ENCODE measurements at places on chromosomes 7 and 10. TPM values are rescaled to one million over a fixed set of nuclear protein-coding genes. Genes with fewer than 3 reads are reported as not detected.

DGKI gene
- total RNA-seq: 0.66 TPM

PSD gene
- 122 TPM for total RNA-seq

SEMA4G gene
- total RNA-seq: 0.66 TPM

BLNK gene
- 0.97 TPM for total RNA-seq

AS3MT gene
- total RNA-seq: 8.3 TPM

GPR15LG gene
- total RNA-seq: not detected

SLC39A12 gene
- not detected for total RNA-seq

GHRHR gene
- total RNA-seq: not detected

- DNase-seq: no peak
Measured at GRCh38 chr7:129828989-129829736, 123.6 kb downstream of the UBE2H start.

GRCh38 chr10:31136930-31137885 lies 105.5 kb upstream of the ZNF438 start:
- DNase-seq: peak; percentile 26

DNA sequence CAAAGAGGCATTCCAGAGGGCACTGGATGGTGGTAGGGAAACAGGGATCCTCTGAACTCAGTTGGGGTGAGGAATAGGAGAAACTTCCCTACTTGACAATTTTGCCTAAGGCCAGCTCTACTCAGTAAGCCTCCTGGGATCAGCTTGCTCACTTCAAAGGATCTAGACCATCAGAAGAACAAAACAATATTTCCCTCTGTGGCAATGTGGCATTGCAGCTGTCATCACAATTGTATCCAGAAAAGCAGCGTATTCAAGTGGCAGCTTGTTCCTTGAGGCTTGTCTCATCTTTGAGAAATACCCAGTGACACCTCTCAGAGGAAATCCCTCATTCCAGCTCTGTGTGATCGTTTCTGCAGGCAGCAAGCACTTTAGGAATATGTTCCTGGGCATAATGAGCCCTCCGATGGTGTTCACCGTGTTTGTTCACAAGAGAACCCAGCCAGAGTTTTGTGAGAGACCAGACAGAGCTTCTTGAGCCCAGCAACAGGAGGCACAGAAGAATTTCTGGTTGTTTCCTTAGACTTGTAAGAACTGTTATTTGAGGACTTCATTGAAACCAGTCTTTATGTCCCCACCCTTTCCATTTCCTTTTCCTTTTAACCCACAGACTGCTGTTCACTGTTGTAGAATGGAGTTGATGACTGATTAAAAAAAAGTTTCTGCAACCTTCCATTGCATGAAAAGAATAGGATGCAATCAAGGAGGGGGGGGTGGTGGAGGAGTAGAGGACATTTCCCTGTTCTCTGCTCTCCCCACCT lies 747.3 kb downstream of the LRMDA start:
- DNase-seq: peak; percentile 62

GRCh38 chr10:58209669-58210068 lies 58.0 kb downstream of the IPMK start:
- DNase-seq: no peak

DNA sequence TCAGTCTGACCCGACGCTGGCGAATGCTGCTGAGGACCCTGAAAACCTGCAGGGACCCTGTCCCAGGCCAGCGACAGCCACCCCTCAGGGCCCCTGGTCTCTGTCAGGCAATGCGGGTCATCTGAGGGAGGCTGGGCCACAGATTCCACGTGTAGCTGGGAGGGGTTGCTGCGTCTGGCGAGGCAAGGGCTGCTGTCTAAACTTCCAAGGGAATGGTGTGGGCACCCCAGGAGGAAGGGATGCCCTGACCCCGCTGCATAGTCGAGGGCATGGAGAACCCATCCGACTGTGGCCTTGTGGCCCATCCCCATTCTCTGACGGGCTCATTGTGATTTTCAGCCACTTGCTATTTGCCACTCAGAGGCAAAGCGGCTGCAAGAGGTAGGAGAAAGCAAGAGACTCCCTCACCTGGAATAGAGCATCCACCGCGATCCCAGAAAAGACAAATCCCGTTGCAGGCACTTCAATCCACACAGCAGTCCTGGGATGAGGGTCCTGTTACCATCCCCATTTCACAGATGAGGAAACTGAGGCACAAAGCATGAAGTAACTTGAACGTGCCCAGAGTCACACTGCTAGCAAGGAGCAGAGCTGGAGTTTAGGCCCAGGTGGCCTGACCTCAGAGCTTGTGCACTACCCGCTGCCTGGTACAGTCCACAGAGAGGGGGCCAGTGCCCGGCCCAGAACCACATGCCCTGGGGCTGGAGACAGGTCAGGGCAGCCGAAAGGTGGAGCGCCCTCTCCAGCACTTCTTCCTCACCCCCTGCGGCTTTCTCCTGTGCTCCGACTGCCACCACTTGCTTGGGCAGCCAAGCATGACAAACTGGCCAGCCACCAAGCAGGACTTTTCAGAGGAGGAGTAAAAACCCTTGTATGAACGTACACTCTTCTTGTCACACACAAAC lies 163.8 kb upstream of the KLF14 start:
- no peak for DNase-seq

DNA sequence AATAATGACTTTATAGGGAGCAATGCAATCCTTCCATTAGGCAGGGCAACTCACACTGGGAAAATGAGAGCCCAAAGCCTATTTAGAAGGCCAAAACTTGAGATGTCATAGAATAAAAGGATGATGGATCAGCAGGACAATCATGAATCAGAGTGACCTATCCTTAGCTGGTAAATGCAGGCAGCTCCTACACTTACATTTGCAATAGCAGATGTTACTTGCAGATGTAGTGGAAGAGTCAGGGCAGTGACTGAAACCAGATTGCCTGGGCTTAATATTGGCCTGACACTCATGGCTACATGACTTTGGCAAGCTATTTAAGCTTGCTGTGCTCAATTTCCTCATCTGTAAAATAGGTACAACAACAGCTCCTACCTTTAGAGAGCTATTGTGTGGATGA lies 98.7 kb downstream of the PRTFDC1 start:
- DNase-seq: no peak

DNA sequence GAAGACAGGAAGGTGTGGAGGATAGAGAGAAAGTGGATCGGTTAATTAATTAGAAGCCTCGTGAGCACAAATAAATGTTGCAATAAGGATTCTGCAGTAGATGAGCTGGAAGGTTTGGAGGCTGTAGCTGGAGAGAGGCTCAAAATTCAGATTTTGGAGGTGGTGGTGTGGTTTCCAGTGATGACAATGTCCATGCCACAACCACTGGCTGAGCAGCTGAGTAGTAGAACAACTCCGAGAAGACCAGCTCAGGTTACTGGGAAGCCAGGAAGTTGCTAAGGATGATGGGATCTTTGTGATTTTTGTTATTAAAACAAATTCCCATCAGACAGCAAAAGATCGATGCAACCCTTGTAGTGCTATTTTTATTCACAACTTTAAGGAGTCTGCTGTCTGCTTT lies 7.7 kb downstream of the SLC26A4 start:
- DNase-seq: no peak

GRCh38 chr7:17031906-17032551 lies 150.2 kb upstream of the AGR3 start:
- no peak for DNase-seq

- no peak for DNase-seq
Measured at GRCh38 chr7:45350896-45351295, 193.3 kb downstream of the RAMP3 start.

- no peak for DNase-seq
Measured at GRCh38 chr10:120041807-120042559, 149.5 kb downstream of the SEC23IP start.

DNA sequence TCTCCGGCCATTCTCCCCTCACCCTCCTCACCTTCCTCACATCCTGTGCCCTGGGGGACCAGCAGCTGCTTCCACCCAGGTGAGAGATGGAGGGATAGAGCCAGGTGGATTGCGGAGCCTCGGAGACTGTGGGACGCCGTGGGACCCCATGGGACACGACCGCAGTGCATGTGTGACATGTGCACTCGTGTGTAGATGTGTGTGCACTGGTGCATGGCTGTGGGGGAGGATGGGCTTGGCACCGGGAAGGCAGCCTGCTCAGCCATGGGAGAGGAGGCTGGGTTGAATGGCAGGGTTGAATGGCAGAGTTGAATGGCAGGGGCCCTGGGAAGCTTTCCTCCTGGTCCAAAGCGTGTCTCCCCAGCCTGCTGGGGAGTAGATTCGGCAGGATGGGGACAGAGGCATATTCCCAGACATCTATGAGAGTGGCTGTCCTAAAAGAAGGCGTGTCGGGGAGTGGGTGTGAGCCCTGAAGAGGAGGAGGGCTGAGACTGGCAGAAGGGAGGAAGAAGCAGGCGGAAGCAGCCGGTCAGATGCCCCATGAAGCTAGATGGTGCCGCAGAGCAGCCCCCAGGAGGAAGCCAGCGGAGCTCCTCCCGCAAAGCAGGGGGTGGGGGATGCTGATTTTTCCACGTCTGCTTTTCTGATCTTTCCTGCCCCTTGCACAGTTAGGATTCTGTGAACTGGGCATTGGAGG lies 815 bp downstream of the GIMAP8 start:
- DNase-seq: peak; percentile 93

- no peak for DNase-seq
Measured at GRCh38 chr10:21524526-21525366, 736 bp downstream of the SKIDA1 start.

DNA sequence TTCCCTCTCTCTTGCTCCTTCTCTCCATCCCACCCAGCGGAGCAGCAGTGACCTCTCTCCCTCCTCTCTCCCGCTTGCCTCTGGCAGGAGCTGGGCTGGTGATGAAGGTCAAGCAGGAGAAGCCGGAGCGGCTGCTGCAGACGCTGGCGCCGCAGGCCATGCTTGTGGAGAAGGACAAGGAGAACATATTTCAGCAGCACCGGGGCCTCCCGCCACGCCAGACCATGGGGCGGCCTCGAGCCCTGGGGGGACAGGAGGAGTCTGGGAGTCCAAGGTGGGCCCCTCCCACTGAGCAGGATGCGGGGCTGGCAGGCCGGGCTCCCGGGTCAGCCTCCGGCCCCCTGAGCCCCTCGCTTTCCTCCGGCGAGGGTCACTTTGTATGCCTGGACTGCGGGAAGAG lies 17.3 kb downstream of the ZNF775 start:
- no peak for DNase-seq

DNA sequence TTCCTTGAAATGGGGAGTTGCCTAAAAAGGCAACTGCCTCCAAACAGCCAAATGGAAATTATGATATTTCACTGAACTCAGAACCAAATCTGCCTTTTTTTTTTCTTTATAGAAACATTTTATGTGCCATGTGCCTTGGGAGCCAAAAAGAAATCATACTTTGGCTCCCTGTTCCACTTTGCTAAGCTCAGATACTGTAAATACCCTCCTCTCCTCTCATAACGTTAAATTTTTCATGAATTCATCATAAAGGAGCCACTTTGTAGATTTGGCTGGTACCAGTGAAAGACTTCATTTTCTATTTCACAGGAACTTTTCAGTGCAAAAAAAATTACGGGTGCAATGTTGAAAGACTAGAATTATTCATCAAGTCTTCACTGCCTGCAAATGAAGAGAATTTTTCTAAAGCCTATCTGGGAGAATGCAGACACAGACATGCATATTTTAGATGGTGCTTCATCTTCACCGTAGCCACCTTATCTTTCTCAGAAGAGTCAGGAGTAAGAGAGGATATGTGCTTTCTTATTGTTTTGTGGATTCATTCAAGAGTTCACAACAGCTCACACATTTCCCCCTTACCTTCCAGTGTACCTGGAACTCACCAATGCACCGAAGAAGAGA lies 742.3 kb upstream of the GALNT17 start:
- no peak for DNase-seq

DNA sequence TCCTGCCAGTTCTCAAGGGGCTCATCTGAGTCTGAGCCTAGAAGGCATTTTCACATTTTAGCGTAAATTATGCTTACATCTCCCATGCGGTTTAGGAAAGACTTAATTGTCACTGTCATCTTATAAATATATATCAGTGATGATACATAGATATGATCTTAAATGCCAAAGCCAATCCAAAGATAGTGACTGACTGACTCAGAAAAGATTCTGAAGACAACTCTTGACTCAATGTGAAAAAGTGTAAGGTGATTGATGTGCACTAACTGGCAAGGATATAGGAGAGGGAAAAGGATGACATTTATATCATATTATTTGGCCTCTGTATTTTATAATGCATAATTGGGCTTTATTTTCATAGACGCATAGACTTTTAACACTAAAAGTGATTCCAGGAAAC lies 84.9 kb upstream of the LRRN3 start:
- no peak for DNase-seq

DNA sequence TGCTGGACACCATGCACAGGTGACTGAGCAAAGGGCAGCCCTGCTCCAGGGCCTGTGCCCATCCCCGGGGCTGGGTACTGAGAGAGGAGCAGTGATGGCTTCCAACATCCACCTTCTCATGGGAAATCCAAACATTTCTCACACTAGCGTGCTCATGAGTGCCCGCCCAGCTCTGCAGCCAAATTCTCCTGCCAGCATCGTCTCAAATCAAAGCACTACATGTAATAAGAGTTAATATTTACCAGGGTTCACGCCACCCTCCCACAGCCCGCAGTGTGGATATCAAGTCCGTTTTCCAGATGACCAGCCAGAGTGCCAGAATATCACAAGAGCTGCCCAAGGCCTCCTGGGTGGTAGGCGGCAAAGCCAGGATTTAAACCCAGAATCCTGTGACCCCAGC lies 12.1 kb downstream of the IL15RA start:
- DNase-seq: no peak

DNA sequence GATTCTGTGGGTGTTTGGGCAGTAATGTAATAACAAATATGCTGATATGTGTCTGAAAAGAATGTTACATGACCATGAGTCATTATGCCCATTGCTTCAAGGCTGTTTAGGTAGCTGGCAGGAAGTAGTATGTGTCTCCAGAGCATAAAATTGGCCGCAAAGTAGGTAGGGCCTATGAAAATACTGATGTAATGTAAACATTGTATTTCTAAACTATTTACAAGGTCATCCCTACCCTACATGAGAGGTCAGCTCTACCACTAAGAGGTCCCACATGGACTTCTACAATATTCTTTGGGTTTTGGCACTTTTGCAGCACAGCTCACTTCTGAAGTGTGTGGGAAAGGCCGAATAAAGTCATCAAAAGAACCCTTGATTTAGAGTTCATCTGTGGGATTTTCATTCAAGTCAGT lies 301.9 kb downstream of the AHR start:
- DNase-seq: no peak

DNA sequence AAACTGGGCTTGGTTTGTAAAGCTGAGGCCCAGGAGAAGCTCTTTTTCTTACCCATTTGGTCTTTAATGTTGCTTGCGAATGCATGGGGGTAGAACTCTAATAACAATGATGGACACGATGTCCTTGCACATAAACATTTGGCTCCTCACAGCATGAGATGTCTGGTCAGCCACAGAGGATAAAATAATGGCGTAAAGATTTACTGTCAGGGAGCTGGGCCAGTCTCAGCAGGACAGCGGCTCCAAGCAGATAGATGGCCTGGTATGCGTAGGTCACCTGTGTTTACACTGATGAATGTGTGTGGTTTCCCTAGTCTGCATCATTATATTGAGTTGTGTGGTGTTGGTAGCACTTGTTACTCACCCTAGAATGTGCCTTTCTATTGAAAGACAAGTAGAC lies 537.4 kb downstream of the CNTNAP2 start:
- DNase-seq: no peak

GRCh38 chr10:129761981-129762956 lies 201.8 kb downstream of the EBF3 start:
- peak; percentile 66 for DNase-seq

Measured in esophagus muscularis mucosa (tissue), 4 donors.